ENCODE measurements at places on chromosomes 5 and 9.

GRCh38 chr9:86328156-86328555 lies 26.1 kb downstream of the TUT7 start:
- DNase-seq = no peak

DNA sequence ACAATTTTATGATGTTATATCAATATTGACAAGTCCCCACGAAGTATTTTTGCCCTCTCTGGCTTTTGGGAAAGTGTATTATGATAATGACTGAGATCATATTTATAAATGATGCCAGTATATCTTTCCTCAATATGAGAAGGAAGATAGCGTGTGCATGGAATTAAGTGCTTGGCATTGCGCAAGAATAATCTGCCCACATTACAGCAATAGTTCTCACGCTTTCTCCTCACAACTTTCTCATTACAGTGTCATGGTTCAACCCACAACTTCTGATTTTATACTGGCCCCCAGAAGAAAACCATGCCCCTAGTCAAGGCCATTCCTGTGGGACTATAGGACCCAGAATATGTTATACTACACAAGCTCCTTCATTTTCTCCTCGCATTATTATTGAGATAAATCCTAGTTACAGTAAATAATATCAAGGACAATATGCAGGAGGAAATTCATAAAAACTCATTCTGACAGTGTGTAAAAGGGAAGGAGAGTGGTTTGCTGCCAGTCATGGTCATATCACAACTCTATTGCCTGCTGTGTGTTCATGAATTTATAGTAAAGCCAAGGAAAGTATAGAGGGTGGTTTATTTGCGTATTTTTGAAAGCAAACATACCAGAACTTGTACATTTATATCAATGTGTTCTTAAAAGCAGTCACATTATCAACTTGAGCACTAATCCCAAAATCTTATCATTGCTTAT lies 114.1 kb downstream of the PIK3R1 start:
- DNase-seq = no peak

DNA sequence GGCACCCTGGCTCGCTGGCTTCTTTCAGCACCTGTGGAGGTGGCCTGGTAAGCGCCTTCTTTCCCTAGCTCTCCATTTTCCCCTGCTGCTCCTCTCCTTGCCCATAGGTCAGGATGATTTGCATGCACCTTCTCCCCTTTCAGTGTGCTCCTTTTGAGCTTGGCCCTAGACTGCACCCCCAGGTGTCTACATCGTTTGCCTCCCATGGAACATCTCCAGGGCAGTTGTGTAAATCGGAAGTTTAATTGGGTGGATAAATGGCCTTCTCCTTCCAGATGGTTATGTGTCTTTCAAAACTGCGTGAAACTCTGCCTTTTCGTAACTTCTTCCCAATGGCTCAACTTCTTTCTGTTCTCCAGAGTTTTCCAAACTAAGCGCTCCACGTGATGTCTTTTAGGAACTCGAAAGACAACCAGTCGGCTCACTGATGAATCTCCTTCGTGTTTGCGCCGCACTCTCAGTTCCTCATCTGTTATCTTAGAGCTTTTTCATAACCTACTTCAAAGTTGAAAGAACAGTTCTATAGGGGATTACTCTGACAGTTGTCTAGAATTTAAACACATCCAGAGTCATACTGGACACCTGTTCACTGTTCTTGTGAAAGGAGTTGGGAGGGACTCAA lies 1.7 kb downstream of the ADAMTS19 start:
- no peak for DNase-seq

GRCh38 chr5:73818357-73818756 lies 192.4 kb downstream of the ARHGEF28 start:
- DNase-seq = no peak

- no peak for DNase-seq
Measured at GRCh38 chr9:21443849-21444625, 3.8 kb downstream of the IFNA1 start.

- no peak for DNase-seq
Measured at GRCh38 chr5:159928122-159928909, 12.0 kb downstream of the ADRA1B start.

DNA sequence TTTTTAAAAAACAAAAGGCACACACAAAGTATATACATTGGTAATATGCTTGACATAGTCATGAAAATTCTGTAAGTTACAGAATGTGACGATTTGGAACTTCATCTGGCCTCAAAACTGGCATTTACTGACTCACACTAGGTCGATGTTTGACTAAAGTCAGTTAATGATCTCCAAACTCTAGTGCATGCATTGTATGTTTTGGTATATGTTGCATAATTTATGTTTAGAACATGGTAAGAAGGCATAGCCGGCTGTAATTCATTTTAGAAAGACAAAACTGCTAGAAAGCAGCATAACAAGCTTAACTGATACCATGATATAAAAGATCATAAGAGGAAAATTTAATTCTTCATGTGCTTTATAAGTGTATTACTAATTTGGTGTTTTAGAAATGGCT lies 58.6 kb upstream of the RICTOR start:
- no peak for DNase-seq

DNA sequence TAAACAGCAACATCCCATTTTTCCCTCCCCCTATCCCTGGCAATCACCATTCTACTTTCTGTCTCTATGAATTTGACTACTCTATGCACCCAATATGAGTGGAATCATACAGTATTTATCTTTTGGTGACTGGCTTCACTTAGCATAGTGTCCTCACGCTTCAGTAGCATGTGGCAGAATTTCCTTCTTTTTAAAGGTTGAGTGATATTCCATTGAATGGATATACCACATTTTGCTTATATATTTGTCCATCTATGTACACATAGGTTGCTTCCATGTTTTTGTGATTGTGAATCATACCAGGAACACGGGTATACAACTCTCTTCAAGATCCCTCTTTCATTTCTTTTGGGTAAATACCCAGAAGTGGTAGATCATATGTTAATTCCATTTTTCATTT lies 69.9 kb downstream of the CERT1 start:
- DNase-seq = no peak

Data from transverse colon (tissue), 4 donors.